Activated T-helper 9 cell treated with anti-CD3 and anti-CD28 coated beads, Interleukin-2, amount 50 U/mL, for 16 hours (primary cell): ENCODE measurements at places on chromosomes 4 and X.

DNA sequence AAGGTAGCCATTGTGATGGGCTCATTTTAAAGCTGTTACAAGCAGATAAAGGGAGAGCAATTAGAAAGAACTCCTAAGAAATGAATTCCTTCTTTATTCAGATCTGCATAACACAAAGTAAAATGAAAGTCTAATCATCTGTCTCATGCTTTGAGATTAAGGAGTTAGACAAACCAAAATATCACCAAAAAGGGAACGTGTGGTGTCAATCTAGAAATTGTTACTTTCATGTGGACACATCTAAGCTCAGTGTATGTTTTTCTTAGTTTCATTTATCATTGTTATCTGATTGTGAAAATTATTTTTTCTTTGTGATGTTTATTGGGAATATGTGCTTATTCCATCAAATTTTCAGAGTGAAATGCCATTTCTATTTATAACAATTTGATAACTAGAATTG, 80.3 kb downstream of the BANK1 start:
- no peak for DNase-seq

DNA sequence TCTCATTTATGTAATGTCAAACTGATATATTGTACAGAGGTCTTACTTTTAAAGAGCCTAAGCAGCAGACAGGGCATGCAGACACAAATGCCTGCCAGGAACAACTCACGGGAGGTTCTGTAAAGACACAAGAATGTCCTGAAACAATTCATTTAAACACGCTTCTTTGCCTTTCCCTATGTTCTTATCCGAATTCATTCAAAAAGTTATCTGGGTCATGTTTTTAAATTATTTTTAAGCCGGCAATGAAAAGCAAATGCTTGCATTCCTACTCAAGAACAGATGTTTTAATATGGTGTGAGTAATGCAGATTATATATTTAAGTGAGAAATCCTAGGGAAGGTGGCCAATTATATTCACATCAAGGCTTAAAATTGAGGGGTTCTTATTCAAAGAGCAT, 192.6 kb downstream of the PDGFC start:
- no peak for DNase-seq

- no peak for DNase-seq
These were observed 153.8 kb downstream of the NR3C2 start for GRCh38 chr4:148288448-148288847.

GRCh38 chr4:118774989-118775388, 60.9 kb downstream of the SEC24D start:
- no peak for DNase-seq

DNA sequence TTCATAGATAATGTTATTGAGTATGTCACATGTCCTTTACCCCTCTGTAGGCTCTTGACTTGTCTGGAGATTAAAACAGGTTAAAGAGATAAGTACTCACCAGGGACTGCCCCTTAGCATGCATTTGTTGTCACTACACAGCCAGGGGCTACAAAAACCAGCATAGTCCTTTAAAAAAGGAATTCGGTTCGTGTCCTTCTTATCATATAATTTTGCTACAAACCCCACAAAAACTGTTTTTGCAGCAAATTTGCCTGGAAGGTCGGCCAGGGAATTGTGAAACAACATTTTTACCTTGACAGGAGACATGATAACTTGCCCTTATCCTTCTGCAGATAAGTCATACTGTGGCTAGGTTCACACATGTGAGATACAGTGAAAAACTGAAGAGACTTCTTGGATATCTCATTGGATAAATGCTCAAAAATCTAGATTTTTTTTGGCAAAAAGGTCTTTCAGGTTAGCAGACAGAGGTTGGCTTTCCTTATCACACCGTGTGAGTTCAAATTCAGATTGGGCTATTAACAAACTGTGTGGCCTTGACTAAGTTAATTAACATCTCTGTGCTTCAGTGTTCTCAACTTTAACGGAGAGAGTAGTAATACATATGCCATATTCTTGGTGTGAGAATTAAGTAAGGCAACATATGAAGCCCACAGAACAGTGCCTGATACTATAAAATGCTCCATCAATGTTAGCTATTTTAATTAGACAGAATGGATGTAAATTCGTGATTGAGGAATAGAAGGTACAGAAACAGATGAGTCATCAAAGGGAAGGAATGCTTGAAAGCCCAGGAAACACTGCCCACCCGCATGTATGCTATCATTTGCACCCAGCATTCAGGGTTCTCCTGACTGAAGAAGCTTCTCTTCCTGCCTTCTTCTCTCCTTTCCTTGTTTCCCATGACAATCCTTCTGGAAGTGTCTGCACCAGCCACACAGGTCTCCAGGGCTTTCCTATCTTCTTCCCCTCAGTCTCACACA, 30.0 kb downstream of the FAM9C start:
- DNase-seq = no peak

- no peak for DNase-seq
These were observed 635.6 kb downstream of the TRAM1L1 start for GRCh38 chr4:116449764-116450163.

DNA sequence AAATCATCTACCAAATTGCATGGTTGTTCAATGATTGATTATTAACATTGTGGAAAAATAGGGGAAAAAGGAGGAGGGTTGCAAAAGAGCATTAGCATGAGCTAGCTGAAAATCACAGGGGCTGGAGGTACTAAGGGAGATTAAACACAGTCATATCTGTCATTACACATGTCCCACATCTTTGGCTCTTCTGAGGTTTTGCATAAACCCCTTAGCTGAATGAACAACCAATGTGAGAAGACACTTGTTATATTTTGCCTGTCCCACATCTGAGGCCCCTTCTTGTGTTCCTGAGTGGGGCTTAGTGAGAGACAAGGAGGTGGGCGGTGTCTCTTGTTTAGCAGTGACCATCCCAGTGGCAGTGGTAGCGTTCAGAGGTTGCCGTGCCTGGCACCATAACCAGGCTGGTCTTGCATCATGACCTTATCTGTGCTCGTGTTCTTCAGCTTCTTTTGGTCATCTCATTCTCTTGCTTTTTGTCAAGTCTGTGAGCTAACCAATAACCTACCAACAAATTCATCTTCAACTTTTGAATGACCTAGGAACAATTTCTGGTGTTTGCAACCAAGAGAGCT, 95.6 kb downstream of the MID1IP1 start:
- no peak for DNase-seq

- DNase-seq = no peak
These were observed 66.5 kb upstream of the TMEM184C start for GRCh38 chr4:147550626-147551246.

DNA sequence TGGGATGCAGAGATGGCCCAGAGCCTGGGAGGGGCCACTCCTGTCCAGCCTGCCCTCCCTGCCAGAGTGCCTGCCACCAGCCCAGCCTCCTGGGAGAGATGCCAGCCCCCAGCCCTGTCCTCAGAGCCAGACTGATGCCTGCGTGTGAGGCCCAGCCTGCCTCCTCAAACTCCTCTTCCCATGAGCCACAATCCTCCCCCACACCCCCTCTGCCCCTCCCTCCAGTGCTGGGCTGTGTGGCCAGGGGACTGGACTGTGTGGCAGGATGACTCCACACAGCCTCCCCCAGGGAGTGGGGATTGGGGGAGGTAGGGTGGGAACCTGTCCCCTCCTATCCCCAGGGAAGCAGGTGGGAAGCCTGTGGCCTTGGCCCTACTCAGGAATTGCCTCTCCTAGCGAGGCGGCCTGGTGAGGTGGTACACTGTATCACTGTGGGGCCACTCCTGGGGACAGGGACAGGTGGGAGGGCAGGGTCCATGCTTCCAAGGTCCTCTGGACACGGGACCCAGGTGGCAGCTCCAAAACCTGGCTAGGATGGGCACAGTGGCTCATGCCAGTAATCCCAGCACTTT, 4.3 kb upstream of the SH3BP2 start:
- no peak for DNase-seq

GRCh38 chrX:15167826-15168225, 102.1 kb downstream of the ASB9 start:
- no peak for DNase-seq

GRCh38 chr4:54067166-54067565, 2.8 kb upstream of the CHIC2 start:
- DNase-seq = no peak

DNA sequence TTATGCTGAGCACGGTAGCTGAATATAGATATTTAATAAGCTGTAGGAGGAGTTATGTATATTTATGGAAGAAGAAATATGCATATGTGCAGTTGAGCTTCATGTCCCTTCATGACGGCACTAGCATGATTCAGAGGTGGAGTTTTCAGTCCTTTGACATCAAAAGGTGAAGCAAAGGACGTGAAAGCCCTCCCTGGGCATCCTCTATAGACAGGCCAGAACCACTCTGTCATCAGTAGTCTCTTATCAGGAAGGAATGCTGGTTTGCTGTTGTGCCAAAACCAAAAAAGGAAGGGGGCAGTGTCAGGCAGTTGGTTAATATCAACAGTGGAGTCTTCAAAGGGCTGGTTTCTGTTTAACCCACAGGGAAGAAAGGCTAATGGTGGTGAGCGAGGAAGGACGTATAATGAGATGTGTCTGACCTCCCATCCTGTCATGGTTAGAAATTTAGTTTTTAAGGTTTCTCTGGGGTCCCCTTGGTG, 23.5 kb upstream of the IL2 start:
- DNase-seq = no peak

DNA sequence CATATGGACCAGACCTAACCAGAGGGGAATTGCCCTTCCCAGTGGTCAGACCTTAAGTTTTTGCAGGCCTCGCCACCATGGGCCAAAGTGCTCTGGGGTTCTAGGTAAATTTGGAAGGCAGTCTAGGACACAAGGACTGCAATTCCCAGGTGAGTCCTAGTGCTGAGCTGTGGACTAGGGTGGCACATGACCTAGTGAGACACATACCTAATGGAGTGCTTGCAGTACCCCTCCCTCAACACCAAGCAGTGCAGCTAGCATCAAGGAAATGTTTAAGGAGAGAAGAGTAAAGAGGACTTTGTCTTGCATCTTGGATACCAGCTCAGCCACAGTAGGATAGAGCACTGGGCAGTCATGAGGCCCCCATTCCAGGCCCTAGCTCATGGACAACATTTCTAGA, 60.8 kb downstream of the BRCC3 start:
- no peak for DNase-seq

DNA sequence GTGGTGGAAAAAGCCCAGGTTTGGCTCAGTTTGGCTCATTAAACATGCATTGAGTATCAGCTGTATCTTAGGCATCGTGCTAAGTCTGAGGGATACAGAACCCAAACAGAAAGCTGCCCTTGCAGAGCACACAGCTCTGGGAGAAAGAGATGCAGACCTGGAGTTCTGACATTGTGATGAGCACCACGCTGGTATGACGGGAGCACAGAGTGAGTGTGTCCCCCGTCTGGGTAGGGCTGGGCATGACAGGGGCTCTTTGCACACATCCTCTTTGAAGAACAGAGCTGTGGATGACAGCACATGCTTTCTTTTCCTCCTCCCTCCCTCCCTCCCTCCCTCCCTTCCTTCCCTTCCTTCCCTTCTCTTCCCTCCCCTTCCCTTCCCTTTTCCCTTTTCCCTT, 52.2 kb downstream of the CLCN4 start:
- no peak for DNase-seq

DNA sequence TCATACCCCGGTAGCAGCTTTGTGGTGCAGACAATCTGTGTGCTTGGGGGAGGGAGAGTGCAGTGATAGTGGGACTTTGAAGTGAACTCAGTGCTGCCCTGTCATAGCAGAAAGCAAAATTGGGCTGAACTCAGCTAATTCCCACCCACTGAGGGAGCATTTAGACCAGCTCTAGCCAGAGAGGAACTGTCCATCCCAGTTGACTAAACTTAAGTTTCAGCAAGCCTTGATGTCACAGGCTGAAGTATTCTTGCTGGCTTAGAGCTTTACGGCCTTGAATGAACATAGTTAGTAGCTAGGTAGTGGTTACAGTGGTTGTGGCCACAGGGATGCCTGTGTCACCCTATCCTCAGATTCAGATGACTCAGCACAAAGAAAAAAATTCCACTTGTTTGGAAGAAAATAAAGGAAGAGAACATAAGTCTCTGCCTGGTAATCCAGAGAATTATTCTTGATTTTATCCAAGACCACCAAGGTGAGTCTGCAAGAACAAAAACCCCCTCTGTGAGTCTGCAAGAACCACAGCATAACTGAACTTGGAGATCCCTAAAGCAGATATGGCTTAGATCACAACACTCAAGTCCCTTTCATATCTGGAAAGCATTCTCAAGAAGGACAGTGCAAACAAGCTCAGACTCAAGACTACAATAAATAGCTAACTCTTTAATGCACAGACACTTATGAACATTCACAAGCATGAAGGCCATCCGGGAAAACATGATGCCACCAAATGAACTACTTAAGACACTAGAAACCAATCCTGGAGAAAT, 39.4 kb downstream of the ADH7 start:
- DNase-seq = no peak

GRCh38 chrX:31356275-31357212, 284.7 kb upstream of the FTHL17 start:
- no peak for DNase-seq

GRCh38 chr4:15809058-15809457, 30.9 kb downstream of the CD38 start:
- DNase-seq = no peak
